Airway epithelial cell (primary cell): ENCODE measurements at places on chromosomes 3 and 15. TPM values are rescaled to one million over a fixed set of nuclear protein-coding genes. Genes with fewer than 3 reads are reported as not detected.

Gene COL6A6
- not detected in 2 replicates for total RNA-seq

Gene RAB6B
- total RNA-seq: 0.05 and 0.35 TPM in 2 replicates

Gene CPNE4
- total RNA-seq: 0.07 TPM in 1 of 2 replicates, not detected in the other

Gene GOLGA8J
- total RNA-seq: not detected in 2 replicates

Gene USP50
- not detected in 2 replicates for total RNA-seq

Gene ZWILCH
- 22.9 and 31.7 TPM in 2 replicates for total RNA-seq

Gene VIPR1
- total RNA-seq: 6.6 and 9.1 TPM in 2 replicates
